ENCODE measurements at places on chromosomes 1 and 21. TPM values are rescaled to one million over a fixed set of nuclear protein-coding genes. Genes with fewer than 3 reads are reported as not detected.
A peak's percentile ranks its signal among the peaks of the same experiment; 100 is the strongest.

DNA sequence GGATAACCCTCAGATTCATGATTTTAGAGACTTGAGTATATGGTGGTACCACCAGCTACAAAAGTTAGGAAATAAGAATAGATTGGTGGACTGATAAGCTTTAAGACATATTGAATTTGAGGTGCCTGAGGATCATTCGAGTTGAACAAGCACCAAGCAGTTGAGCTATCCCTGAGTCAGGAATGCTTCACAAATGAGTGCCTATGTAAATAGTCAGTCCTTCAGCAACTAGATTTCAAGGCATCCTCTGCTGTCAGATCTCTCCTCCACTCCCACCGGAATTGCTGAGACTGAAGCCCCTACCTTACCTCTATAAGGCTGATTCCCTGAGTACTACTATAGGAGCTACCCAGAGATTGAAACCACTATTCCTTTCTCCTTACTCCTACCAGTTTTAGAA is 7.1 kb downstream of the BTF3L4 start:
- no peak overlapping the region for H3K27ac ChIP-seq
- no peaks in the 10 kb centered on the region for H3K27me3 ChIP-seq
- no peaks in the 10 kb centered on the region for H3K4me1 ChIP-seq

The FAF1 gene
- total RNA-seq = 51.7 TPM

DNA sequence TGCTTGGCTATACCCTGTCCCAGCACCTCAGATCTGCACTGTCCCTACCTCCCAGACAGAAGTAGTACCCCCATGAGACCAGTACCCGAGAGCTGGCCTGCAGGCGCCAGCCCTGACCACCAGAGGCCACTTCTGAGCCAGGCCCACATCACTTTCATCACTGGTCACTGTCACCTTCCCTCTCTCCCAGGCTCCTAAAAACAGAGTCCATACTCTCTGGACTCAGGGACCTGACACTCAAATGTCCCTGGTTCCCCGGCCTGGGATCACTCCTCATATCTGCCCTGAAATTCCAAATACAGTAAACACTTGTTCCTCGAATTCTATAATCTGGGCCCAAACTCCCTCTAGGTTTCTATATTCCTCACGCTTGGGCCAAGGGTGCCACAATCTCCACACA is 18.7 kb downstream of the TMEM53 start:
- H3K27ac ChIP-seq = no peak overlapping the region
- H3K4me3 ChIP-seq = no peak overlapping the region
- H3K27me3 ChIP-seq = no peaks in the 10 kb centered on the region
- DNase-seq = no peak
- peaks cover 27% of the 10 kb centered on the region for H3K36me3 ChIP-seq

The RNASEL gene
- 6.7 TPM for total RNA-seq

DNA sequence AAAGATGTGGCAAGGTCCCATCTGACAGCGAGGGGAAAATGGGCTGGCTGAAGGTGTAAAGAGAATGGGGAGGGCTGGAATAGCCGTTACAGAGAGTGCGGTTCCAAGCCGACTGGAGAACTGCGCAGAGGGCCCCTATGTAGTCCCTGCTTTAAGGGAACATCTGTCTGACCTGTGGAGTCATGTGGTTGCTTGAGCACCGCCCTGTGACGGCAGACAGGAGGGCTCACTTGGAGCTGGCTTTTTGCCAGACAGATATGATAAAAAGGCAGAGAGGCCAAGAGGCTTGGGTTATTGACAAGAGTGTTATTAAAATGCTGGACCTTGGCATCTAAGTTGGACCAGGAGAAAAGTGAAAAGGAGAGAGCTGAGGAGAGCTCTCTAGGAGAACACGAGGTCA is 5.9 kb upstream of the PTPRF start:
- H3K4me3 ChIP-seq = no peak overlapping the region
- H3K27me3 ChIP-seq = peaks cover 11% of the 10 kb centered on the region

The WNT3A gene
- not detected for total RNA-seq

- peak overlapping the region; percentile 51 for H3K4me3 ChIP-seq
- DNase-seq = no peak
- H3K27ac ChIP-seq = no peak overlapping the region
- peaks cover 13% of the 10 kb centered on the region for H3K36me3 ChIP-seq
These were observed 763 bp downstream of the AUNIP start for GRCh38 chr1:25858494-25858893.

- no peak overlapping the region for H3K4me3 ChIP-seq
- peaks cover 16% of the 10 kb centered on the region for H3K4me1 ChIP-seq
- no peak overlapping the region for H3K27ac ChIP-seq
- no peaks in the 10 kb centered on the region for H3K36me3 ChIP-seq
- no peak for DNase-seq
These were observed 3.0 kb downstream of the NHLH2 start for GRCh38 chr1:115837740-115838421.

The ZNF695 gene
- 1.6 TPM for total RNA-seq

- no peak for DNase-seq
- H3K27ac ChIP-seq = no peak overlapping the region
- H3K27me3 ChIP-seq = peaks cover 10% of the 10 kb centered on the region
- H3K4me3 ChIP-seq = no peak overlapping the region
These were observed 10.6 kb downstream of the CD247 start for GRCh38 chr1:167507719-167508118.

The ETV3 gene
- 9.8 TPM for total RNA-seq

GRCh38 chr1:241551759-241552638 is 19.8 kb downstream of the KMO start:
- H3K27me3 ChIP-seq = no peaks in the 10 kb centered on the region
- no peaks in the 10 kb centered on the region for H3K4me1 ChIP-seq
- H3K36me3 ChIP-seq = no peaks in the 10 kb centered on the region
- peak; percentile 54 for DNase-seq
- H3K4me3 ChIP-seq = no peak overlapping the region

- no peak overlapping the region for H3K4me3 ChIP-seq
- H3K4me1 ChIP-seq = peaks cover 42% of the 10 kb centered on the region
- peaks cover 12% of the 10 kb centered on the region for H3K36me3 ChIP-seq
- H3K27ac ChIP-seq = peak overlapping the region; percentile 80
- DNase-seq = no peak
These were observed 156.3 kb downstream of the DHRS3 start for GRCh38 chr1:12461754-12462153.

GRCh38 chr1:162222014-162222413 is 152.5 kb downstream of the NOS1AP start:
- DNase-seq = no peak
- H3K4me3 ChIP-seq = no peak overlapping the region
- peaks cover 8% of the 10 kb centered on the region for H3K4me1 ChIP-seq
- no peaks in the 10 kb centered on the region for H3K36me3 ChIP-seq
- no peaks in the 10 kb centered on the region for H3K27me3 ChIP-seq
- no peak overlapping the region for H3K27ac ChIP-seq

The FCRL6 gene
- not detected for total RNA-seq

DNA sequence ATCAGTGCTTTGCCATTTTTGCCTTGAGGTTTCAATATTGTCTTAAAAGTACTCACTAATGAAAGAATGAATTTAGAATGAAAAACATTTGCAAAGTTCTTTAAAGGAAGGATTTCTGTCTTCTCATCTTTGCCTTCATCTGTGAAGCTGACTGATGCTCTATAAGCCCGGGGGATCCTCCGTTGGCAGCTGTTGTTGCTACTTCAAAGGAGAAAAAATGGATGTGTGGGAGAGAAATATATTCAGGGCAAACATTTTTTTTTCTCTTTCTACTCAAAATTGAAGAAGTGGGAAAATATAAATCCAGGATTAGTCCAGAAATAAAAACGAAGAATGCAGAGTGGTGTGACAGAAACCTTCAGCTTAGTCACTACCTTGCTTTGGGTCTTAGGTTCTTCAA is 142.5 kb downstream of the OLFM3 start:
- H3K27me3 ChIP-seq = no peaks in the 10 kb centered on the region
- no peaks in the 10 kb centered on the region for H3K4me1 ChIP-seq
- H3K36me3 ChIP-seq = no peaks in the 10 kb centered on the region
- no peak overlapping the region for H3K27ac ChIP-seq
- H3K4me3 ChIP-seq = no peak overlapping the region

DNA sequence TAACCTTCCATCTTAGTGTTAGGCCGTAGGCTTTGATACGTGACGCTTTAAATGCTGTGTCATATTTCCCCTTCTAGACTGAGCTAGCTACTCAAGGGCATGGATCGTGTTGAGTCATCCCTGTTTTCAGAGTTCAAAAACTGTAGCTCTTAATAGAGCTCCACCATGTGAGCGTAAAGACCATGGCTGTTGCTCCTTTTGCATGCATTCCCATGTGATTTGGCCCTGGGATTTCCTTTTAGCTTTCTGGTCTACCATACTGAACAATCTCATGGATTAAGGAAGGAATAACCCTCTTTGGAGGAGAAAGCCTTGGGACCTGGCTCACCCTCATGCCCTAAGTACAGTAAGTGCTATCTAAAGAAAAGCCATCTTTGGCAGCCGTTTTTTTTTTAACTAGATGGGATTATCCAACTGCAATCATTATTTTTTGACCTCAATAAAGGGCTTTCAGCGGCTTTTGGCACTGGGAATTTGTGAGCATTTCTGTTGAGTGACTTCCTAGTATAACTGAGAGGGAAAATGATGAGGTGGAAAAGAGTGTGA is 76.6 kb downstream of the PLPP3 start:
- H3K4me1 ChIP-seq = peaks cover 19% of the 10 kb centered on the region
- no peaks in the 10 kb centered on the region for H3K27me3 ChIP-seq
- H3K4me3 ChIP-seq = no peak overlapping the region

The KIF14 gene
- 3.1 TPM for total RNA-seq

GRCh38 chr21:34953950-34954349 is 95.2 kb downstream of the RUNX1 start:
- H3K36me3 ChIP-seq = no peaks in the 10 kb centered on the region
- H3K27ac ChIP-seq = no peak overlapping the region
- no peak overlapping the region for H3K4me3 ChIP-seq
- no peak for DNase-seq
- H3K27me3 ChIP-seq = no peaks in the 10 kb centered on the region

The PALMD gene
- 95.8 TPM for total RNA-seq

GRCh38 chr1:94661431-94661932 is 119.9 kb upstream of the F3 start:
- no peak overlapping the region for H3K4me3 ChIP-seq
- no peak for DNase-seq
- H3K4me1 ChIP-seq = no peaks in the 10 kb centered on the region
- no peak overlapping the region for H3K27ac ChIP-seq
- no peaks in the 10 kb centered on the region for H3K36me3 ChIP-seq
- no peaks in the 10 kb centered on the region for H3K27me3 ChIP-seq

DNA sequence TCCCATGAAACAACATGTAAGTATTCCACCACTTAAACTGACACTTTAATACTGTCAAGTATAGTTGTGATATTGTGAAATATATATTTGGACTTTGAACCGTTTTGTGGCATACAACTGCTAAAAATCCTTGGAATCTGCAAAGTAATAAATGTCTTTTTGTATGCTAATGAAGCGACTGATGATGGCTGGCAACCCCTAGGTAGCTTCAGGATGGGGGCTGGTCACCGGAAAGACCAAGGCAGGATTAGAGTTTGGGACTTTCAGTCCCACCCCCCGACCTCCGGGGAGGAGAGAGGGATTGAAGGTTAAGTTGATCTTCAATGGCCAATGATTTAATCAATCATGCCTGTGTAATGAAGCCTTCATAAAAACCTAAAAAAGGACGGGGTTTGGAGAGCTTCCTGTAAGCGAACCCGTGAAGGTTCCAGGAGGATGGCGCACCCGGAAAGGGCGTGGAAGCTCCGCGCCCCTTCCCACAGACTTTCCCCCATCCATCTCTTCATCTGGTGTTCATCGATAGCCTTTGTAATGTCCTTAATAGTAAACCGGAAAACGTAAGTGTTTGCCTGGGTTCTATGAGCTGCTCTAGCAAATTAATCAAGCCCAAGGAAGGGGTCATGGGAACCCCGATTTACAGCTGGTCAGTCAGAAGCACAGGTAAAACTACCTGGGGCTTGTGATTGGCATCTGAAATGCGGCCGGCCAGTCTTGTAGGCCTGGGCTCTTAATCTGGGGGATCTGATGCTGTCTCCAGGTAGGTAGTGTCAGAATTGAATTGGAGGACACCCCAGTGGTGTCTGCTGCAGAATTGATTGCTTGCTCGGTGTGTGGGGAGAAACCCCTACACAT is 1.8 kb upstream of the ZNF281 start:
- H3K27me3 ChIP-seq = peaks cover 7% of the 10 kb centered on the region
- H3K4me1 ChIP-seq = peaks cover 9% of the 10 kb centered on the region
- H3K4me3 ChIP-seq = no peak overlapping the region
- no peak for DNase-seq

- no peak overlapping the region for H3K4me3 ChIP-seq
- no peak for DNase-seq
- no peaks in the 10 kb centered on the region for H3K36me3 ChIP-seq
- peaks cover 2% of the 10 kb centered on the region for H3K4me1 ChIP-seq
These were observed 119.2 kb upstream of the RAB3GAP2 start for GRCh38 chr1:220391491-220391890.

- no peak overlapping the region for H3K27ac ChIP-seq
- peaks cover 19% of the 10 kb centered on the region for H3K4me1 ChIP-seq
- DNase-seq = no peak
- no peaks in the 10 kb centered on the region for H3K36me3 ChIP-seq
- H3K27me3 ChIP-seq = no peaks in the 10 kb centered on the region
- H3K4me3 ChIP-seq = no peak overlapping the region
These were observed 9.8 kb upstream of the IFNAR2 start for GRCh38 chr21:33219954-33220353.

DNA sequence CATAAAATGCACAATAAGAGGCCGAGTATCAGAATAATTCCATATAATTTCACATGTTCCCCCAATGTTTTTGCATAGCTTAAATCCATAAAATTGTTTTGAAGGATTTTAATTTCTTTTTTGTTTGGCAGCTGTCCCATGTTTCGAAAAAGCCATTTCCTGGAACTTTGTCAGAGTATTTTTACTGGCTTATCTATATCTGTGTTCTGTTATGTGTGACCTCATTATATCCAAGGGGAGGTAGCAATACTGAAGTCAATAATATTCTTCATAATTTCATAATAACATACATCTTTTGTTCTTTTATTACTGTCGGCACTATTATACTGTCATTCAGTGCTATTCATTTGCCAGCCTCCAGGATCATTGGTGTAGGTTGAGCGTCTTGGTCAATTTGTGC is 9.4 kb upstream of the BACH1 start:
- no peaks in the 10 kb centered on the region for H3K36me3 ChIP-seq
- DNase-seq = no peak
- no peak overlapping the region for H3K4me3 ChIP-seq
- no peak overlapping the region for H3K27ac ChIP-seq
- H3K27me3 ChIP-seq = no peaks in the 10 kb centered on the region
- peaks cover 2% of the 10 kb centered on the region for H3K4me1 ChIP-seq

The OR2T35 gene
- not detected for total RNA-seq

Data from muscle of leg (tissue), 16 donors.